ENCODE measurements at places on chromosomes 5 and 9. TPM values are rescaled to one million over a fixed set of nuclear protein-coding genes. Genes with fewer than 3 reads are reported as not detected.

The DND1 gene
- 1.8 TPM for total RNA-seq

The QRFP gene
- total RNA-seq, result not detected

The PCA3 gene
- total RNA-seq, result not detected

The TLE4 gene
- 8.7 TPM for total RNA-seq

The PAEP gene
- not detected for total RNA-seq

The SOHLH1 gene
- total RNA-seq, result not detected

The PURA gene
- 16.9 TPM for total RNA-seq

The TNC gene
- total RNA-seq, result 5.7 TPM

The OTULINL gene
- 1.8 TPM for total RNA-seq

The BTNL3 gene
- not detected for total RNA-seq

The IFNB1 gene
- not detected for total RNA-seq

The IL3 gene
- not detected for total RNA-seq

The PCYOX1L gene
- 7.0 TPM for total RNA-seq

The CSF2 gene
- total RNA-seq, result not detected

The HMGCR gene
- 113 TPM for total RNA-seq

The CTNND2 gene
- total RNA-seq, result 1.0 TPM

The CENPK gene
- 34.2 TPM for total RNA-seq

The RASGRF2 gene
- 4.7 TPM for total RNA-seq

The MED27 gene
- 24.4 TPM for total RNA-seq

The IL33 gene
- total RNA-seq, result not detected

Data from Panc1 (cell line).